ENCODE measurements at places on chromosomes 5 and 9.

- DNase-seq: no peak
These were observed 29.5 kb downstream of the GOLPH3 start for GRCh38 chr5:32144378-32145207.

GRCh38 chr9:20701060-20701459, 17.0 kb downstream of the FOCAD start:
- no peak for DNase-seq

DNA sequence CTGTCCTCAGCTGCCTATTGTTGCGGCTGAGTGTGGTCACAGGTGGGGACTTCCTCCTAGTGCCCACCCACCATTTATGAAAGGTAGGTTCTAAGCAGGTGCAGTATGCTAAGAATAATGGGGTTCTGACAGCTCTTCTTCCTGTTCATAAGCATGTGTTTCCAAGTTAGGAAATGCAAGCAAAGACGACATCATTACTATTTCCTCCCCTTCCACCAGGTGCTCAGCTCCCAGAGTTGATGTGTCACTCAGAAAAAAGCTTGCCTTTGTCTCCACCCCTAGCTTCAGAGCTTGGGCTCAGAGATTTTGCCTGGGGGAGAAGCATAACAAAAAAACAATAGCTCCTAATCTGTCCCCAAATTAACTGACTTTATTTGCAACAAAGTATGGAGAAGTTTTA, 1076.7 kb downstream of the NR2F1-AS1 start:
- no peak for DNase-seq

- no peak for DNase-seq
These were observed 12.2 kb downstream of the GLDC start for GRCh38 chr9:6633378-6633777.

- DNase-seq: no peak
These were observed 56.0 kb downstream of the WHRN start for GRCh38 chr9:114449236-114449635.

DNA sequence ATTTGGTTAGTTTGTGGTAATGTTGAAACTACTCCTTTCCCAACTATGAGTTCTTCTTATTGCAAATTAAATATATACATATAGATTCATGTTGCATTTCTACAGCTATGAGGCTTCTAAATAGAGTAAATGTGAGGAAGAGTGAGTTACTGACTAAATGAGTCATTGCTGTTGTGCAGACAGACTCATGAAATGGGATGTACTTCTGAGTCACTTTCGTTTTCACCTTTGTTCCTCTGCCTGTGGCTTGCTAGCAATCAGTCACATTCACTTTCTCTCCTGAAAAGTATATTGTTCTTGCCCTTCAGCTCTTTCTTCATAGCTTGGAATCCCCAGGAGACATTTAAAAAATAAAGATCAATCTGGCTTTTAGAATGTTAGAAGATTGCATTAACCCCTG, 295.5 kb upstream of the SMC2 start:
- DNase-seq: no peak

DNA sequence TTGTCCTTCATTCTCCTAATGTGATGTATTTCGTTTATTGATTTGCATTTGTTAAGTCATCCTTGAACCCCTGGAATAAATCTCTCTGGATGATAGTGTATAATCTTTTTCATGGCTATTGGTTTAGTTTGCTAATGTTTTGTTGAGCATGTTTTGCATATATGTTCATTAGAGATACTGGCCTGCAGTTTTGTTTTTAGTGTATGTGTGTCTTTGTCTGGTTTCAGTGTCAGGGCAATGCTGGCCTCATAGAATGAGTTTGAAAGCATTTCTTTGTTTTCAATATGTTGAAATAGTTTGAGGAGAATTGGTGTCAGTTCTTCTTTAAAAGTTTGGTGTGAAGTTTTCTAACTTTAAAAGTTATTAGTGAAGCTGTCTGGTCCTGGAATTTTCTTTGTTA, 149.6 kb upstream of the ATP10B start:
- DNase-seq: no peak

- no peak for DNase-seq
These were observed 62.1 kb downstream of the PAX5 start for GRCh38 chr9:36971935-36972488.

- no peak for DNase-seq
These were observed 26.5 kb upstream of the CDKN2B start for GRCh38 chr9:22035591-22036011.

DNA sequence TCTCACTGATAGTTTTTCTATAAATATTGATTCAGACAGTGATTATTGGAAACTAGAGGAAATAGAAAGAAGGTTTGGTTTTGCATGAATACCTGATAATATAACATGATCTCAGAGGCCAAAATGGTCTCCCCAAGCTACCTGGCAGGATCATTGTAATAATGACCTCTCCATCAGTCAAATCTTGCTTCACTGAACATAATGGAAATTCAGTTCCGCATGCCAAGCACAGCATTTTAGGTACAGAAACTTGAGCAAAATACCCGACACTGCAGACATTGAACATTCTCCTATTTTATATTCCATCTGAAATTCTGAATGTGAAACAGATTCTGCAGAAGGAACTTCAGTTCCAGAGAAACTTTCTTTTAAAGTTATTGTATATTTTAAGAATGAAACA, 9.1 kb upstream of the TBC1D2 start:
- no peak for DNase-seq

DNA sequence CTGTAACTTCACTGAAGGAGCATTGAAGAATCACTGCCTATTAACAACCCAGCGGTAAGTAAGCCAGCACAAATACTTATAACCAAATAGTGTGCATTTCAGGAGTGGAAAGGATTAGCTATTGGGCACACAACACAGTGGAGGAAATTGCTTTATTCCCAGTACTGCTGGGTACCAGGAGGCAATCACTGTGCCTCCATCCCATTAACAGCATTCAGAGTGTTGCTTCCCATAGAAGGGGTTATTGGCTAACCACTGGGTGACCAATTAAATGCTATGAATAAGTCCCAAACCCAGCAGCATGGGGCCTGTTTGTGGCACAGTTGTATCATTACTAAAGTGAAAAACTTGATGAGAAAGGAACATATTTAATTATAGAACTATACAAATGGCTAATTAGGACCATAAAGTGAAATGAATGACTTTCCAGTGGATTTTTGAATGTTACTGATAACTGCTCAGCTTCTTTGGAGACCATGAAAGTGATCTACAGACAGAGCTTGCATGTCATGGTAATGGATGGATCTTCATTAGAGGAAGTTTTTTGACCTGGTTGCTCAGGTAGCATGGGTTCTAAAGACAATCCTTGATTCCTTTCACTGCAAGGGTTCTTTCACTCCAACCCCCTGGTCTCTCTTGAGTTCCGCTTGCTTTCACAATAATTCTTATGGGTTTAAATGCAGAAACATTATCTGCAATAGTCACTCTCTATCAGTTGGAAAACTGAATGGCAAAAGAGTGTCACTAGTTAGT, 413.3 kb upstream of the RORB start:
- DNase-seq: no peak

DNA sequence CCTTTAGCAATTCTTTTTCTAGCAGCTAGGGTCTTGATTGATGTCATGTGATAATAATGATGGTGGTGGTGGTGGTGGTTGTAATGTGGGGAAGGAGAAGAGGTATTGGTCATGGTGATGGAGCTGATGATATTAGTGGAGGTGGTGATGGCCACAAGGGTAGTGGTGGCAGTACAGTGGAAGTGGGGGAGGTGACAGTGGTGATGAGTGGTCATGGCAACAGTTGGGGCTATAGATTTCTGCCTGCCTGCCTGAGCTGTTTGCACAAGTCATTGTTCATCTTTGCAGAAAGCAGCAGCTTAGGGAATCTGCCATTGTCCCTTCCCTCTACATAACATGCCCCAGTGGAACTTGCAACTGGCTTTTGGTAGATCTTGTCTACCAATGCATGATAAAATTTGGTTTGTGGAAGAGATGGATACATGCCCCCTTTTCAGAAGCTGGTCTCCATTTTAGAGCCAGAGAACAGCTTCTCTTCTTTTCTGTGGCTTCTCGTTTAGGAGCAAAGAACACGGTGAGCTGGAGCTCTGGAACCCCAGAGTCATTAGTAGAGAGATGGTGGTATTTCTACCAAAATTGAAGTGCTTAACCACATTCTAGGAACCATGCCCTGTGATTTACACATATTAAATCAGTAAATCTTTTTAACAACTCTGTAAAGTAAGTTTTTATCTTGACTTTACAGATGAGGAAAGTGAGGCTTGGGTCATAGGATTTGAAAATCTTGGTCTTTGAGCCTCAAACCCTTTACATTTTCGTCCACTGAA, 100.3 kb downstream of the AOPEP start:
- no peak for DNase-seq

DNA sequence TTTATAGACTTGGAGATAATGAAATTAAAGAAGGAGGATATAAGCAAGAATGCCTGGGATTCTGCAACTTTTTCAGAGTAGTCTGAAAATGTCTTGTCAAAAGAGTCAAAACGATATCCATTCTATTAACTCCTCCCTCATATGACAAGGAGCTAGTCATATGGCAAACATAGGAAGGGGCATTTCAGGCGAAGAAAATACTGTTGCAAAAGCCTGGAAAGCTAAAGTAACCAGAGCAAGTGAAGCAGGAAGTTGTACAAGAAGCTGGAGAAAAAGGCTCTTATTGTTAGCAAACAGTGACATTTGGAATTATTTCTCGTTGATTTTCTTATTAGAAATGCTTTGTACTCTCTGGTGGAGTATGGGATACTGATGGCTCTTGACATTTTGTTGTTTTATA, 94.0 kb upstream of the PTPRD start:
- DNase-seq: no peak

- no peak for DNase-seq
These were observed 75.0 kb downstream of the TTC39B start for GRCh38 chr9:15231788-15232635.

- no peak for DNase-seq
These were observed 306.9 kb downstream of the GLIS3 start for GRCh38 chr9:3992924-3993323.

GRCh38 chr9:129596541-129597331, 24.2 kb downstream of the C9orf50 start:
- DNase-seq: no peak

GRCh38 chr5:171617817-171618591, 167.6 kb upstream of the SMIM23 start:
- no peak for DNase-seq

GRCh38 chr9:7033076-7034045, 275.6 kb downstream of the KDM4C start:
- DNase-seq: no peak

DNA sequence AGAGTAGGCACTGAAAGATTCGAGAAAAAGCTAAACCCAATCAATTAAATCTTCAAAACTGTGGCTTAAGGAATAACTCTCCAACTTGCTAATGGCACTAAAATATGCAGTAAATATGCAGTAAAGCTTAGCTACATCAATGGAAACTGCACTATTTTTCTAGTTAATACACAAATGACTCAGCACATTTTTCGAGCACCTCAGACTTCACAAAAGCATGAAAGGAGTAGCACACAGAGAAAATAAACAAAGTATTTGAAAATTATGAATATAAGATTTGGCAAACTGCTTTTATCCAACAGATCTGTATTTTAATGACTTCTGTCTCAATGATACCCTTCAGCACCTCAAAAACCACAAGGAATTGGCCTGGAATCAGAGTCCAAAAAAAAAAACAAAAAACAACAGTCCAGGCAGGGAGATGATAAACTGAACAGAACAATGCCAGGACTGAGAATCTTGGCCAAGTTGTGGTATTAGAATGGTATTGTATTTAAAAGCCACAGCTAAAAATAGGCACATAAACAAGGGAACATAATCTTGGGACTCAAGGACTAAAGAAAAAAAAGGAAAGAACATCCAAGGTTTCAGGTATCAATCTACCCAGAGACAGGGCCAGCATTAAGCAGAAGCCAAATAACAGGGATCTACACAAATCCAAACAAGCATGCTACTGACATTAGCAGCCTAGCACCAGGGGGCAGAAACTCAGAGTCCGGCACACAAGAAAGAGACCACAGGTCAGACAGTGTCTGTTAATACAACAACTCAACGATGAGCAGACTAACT, 21.4 kb downstream of the TMEM245 start:
- DNase-seq: no peak

DNA sequence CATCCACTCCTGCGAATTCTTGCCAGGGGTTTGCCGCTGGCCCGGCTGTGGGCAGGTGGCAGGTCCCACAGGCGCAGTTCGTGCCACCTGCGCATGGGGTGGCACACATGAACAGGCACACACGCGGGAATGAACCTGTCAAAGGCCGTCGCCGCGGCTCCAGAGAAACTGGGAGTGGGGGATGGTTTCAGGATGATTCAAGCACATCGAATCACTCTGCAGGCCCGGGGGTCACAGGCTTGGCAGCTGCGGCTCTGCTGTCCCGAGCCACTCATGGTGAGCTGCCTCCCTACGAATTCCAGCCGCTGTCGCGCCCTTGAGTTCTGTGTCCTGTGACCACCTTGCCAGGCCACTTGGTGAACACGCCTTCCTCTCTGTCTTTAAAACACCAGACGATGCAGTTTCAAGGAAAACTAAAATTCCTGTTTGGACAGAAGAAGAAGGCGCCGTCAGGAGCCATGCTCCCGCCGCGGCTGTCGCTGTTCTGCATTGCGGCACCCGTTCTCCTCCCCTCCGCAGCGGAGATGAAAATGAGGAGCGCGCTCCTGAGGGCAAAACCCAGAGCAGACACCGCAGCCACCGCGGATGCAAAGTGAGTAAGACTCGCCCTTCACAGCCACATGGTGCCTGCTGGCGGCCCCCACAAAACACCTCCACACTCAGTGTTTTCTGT, 15.4 kb upstream of the EXOC3 start:
- no peak for DNase-seq

DNA sequence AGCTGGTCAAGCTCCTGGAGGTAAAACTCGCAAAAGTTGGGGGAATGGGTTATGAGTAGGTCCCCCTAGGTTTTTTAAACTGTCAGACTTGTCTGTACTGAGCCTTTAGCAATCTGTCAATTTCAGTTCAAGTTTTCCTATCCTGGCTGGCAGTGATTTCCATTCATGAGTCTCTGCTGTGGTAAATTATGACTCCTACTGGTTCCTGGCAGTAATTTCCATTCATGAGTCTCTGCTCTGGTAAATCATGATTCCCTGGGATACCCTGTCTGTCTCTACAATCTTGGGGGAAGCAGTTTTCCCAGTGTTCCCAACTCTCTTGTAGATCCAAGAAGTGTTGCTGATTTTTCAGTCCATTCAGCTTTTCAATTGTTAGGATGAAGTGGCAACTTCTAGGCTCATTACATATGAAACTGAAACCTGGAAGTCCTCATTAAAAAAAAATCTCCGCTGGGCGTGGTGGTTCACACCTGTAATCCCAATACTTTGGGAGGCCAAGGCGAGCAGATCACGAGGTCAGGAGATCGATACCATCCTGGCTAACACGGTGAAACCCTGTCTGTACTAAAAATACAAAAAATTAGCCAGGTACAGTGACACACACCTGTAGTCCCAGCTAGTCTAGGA, 91.3 kb upstream of the GPBP1 start:
- DNase-seq: no peak
